ENCODE measurements at places on chromosomes 1 and 21.

DNA sequence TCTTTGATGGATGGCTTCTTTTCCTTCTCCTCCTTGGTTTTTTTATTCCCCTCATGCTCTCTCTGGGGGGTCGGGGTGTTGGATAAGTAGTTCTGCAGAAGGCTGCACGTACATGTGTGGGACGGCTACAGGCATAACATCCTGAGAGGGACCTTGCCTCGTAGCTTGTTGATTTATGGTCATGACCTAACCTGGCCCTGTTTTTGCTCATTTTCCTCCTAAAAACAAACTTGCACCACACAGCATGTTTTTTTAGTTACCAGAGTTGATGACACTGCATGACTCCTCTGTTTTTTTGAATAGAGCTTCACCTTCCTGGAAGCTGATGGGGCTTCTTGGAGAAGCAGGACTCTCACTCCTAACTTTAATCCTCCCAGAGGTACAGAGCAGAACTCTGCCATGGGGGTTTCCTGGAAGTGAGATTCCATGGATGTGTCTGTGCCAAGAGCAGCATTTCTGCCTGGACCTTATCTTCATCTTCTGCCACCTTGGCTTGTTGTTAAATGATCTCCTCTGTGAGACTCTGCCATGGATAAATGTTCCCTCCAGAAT is 114.7 kb downstream of the PAPPA2 start:
- no peak for DNase-seq

- no peak for DNase-seq
These were observed 27.2 kb downstream of the MRPL37 start for GRCh38 chr1:54227091-54227602.

- peak; percentile 98 for DNase-seq
These were observed at the start of gene SLC9A1 for GRCh38 chr1:27154991-27155781. SLC9A1 (minus strand) TSS chr1:27155125; CDS start chr1:27154334, 791 bp downstream.

GRCh38 chr1:43931711-43932660 is 1.6 kb upstream of the ARTN start:
- DNase-seq = no peak

GRCh38 chr21:39022863-39023693 is 160.2 kb downstream of the PSMG1 start:
- peak; percentile 66 for DNase-seq

- no peak for DNase-seq
These were observed 202.0 kb downstream of the USH2A start for GRCh38 chr1:216221260-216221700.

DNA sequence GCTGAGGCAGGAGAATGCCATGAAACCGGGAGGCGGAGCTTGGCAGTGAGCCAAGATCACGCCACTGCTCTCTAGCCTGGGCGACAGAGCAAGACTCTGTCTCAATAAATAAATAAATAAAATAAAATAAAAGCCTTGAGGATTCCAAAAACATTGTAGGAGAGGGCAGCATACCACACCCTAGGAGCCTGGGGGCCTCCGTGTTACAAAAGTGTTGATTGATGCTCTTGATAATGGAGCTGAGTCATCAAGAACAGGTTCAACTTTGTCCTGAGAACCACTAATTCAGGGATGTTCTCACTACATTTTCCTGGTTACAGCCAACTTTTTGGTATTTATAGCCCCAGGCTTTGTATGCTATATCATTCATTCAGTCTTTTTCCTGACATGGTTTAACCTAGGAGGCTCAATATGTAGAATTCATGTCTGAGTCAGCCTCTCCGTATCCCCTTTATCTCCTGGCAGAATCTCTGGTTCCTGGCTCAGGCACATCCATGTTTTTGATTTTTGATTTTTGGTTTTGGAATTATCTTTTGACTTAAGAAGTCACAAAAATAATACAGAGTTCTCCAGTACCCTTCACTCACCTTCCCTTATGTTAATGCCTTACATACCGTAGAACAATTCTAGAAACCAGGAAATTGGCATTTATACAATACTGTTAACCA is 69.4 kb downstream of the LRRC8D start:
- DNase-seq = no peak

GRCh38 chr1:214026985-214027384 is 39.2 kb downstream of the PROX1 start:
- DNase-seq = no peak

DNA sequence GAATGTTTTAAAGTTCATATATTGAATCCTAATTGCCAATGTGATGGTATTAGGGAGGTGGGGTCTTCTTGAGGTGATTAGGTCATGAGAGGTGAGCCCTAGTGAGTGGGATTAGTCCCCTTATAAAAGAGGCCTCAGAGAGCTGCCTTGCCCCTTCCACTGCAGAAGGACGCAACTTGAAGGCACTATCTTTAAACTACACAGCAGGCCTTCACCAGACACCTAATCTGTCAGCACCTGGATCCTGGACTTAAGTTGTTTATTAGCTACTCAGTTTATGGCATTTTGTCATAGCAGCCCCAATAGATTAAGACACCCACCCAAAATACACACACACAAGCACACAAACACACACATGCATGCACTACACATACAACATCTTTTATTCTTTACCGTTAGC is 61.4 kb downstream of the DAB1 start:
- no peak for DNase-seq

GRCh38 chr1:48916130-48917069 is 139.7 kb upstream of the BEND5 start:
- no peak for DNase-seq

DNA sequence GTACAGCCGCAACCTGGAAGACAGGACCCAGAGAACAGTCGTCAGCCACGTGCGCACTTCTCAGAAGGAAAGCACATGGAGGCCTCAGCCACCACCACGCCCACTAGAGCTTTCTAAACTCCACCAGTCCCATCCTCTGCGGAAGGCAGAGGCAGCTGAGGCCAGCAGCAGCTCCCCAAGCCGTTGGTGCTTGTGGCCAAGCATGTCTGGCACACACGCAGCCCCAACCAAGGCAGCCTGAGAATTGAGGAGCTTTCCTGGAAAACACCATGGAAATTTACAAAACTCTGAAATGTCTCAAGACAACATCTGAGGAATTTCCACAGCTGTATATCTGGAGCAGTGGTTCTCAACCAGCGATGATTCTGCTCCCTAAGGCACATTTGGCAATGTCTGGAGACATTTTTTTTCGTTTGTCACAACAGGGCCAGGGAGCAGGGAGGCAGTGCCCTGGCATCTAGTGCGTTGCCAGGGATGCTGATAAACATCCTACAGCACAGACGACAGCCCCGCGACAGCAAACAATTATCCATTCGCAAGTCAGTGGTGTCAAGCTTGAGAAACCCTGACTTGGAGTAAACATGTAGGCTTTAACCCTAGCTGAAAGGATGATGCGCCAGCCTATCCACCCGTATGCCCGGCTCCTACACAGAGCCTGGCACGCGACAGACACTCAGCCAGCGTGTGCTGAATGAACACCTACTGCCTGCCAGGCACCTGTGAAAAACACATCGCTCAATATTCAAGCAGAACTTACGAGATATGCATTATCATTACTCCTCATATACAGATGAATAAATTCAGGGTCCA is 24.7 kb downstream of the NPHP4 start:
- DNase-seq = peak; percentile 63

- no peak for DNase-seq
These were observed 24.9 kb downstream of the ATP5PF start for GRCh38 chr21:25709684-25710265.

GRCh38 chr1:98881901-98882300 is 122.8 kb downstream of the PLPPR5 start:
- DNase-seq = no peak

GRCh38 chr1:20403423-20404145 is 82.4 kb downstream of the CAMK2N1 start:
- DNase-seq = no peak

- DNase-seq = no peak
These were observed 52.5 kb downstream of the NMNAT2 start for GRCh38 chr1:183365676-183366075.

DNA sequence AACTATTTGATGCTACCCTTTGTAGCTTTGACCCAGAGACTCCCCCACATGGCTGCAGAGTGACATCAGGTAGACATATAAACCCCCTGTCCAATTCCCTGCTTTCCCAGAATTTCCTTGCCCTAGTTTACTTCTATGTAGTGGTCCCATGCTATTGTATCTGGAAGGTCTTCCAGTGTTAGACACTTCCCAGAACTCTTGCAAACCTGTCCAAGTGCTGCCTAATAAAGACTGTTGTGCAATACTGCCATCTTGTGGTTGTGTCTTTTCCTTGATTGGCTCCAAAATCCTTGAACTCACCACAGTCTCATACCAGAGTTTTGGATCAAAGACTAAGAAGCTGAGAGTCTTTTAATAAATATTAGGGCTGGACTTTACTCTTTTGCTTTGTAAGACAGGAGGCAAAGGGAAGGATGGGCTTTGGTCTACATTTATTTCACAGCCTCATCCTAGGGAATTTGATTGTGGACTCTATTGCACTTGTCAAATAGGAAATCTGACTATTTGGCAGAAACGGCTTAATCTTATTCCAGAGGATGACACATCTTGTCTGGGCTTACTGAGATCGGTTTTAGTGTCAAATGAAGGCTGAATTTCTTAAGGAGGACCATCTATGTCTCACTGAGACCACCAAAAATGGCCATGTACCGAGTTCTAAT is 169.9 kb downstream of the LRRC7 start:
- no peak for DNase-seq

GRCh38 chr1:173861731-173862145 is 6.1 kb downstream of the GAS5 start:
- no peak for DNase-seq

DNA sequence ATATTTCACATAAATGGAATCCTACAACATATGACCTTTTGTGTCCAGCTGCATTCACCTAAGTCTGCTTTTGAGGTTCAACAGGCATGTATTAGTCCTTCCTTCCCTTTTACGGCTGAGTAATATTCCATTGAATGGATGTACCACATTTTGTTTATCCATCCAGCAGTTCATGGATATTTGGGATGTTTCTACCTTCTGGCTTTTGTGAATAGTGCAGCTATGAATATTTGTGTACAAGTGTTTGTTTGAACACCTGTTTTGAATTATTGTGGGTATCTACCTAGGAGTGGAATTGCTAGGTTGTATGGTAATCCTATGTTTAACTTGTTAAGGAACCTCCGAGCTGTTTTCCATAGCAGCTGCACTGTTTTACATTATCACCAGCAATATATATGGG is 62.3 kb upstream of the DESI2 start:
- DNase-seq = no peak

- DNase-seq = no peak
These were observed 170.6 kb downstream of the RUNX1 start for GRCh38 chr21:34878501-34878900.

DNA sequence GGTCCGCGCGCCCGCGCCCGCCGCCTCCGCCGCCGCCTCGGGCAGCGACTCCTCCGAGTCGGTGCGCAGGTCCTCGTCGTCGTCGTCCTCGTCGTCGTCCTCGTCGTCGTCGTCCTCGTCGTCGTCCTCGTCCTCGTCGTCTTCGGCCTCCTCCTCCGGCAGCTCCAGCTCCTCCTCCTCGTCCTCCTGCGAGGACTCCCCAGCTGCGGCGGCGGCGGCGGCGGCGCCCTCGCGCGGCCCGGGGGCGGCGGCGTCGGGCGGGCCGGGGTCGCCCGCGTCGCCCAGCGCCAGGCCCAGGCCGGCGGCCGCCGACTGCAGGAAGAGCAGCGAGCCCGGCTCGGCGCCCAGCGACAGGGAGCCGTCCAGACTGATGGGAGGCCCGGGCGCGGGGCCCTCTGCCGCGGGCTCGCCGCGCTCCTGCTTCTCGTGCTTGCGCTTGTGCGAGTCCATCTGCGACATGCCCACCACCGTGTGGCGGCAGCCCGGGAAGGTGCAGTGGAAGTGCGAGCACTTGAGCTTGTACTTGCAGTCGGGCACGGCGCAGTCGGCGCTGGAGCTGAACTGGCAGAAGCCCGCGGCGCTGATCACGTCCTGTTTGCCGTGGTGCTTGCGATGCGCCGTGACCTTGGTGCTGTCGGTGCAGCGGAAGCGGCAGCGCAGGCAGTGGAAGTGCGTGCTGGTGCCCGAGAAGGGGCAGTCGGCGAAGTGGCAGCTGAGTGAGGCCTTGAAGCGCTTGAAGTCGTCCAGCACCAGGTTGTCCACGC is 157.3 kb downstream of the CASZ1 start:
- no peak for DNase-seq

GRCh38 chr1:199124351-199124750 is 485.5 kb downstream of the PTPRC start:
- no peak for DNase-seq

GRCh38 chr1:236834876-236835275 is 39.8 kb downstream of the MTR start:
- DNase-seq = no peak

- DNase-seq = no peak
These were observed 780 bp upstream of the CROCC start for GRCh38 chr1:16920951-16921350.

GRCh38 chr1:157993147-157993917 is at the start of gene KIRREL1:
KIRREL1 (plus strand) TSS chr1:157993645; CDS start chr1:157993677, 32 bp downstream.
- DNase-seq = peak; percentile 90

GRCh38 chr1:6248932-6249738 is 5.2 kb downstream of the HES3 start:
- no peak for DNase-seq

GRCh38 chr1:201181323-201181722 is 9.3 kb upstream of the IGFN1 start:
- no peak for DNase-seq

DNA sequence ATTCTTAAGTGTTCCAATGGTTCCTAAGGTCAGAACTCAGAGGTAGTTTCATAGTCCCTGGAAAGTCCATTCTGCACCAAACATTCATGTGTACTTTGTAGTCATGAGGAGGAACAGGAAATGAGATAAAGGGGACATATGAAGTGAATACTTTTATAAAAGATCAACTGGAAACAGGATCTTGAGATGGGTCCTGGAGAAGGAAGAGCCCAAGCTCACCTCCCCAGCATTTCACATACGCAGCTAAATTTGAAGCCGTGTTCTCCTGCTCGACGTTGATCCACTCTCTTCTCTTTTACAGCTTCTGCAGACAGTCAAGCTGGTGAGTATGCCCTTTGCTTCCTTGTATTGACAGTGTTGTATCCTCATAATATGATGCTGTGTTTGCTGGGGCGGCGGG is 429 bp downstream of the FCGR2A start:
- no peak for DNase-seq

GRCh38 chr1:111174070-111174469 is 26.4 kb downstream of the DENND2D start:
- DNase-seq = no peak

- DNase-seq = no peak
These were observed 103.9 kb downstream of the TGFBR3 start for GRCh38 chr1:91781901-91782622.

DNA sequence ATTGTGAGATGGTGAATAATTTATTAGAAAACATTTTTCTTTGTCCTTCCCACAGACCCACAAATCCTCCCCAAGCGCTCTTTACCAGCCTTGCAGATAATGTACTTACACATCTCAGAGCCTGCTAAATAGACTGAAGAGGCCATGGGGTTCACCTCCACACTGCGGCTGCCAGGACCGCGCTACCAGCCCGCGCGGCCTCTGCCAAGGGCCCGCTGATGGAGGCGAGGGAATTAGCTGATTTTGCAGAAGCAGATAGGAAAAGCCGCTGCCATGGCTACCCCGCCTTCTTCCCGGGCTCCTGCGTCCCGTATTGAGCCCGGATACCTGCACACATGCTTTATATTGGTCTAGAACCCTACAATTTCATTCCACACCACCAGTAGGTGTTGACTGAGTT is 248.0 kb upstream of the FOXD3 start:
- no peak for DNase-seq
